Activated B cell treated with CpG ODN at 0.5 μM for 24 hours (primary cell): ENCODE measurements at places on chromosomes 4 and X. TPM values are rescaled to one million over a fixed set of nuclear protein-coding genes. Genes with fewer than 3 reads are reported as not detected.

- DNase-seq = no peak
Measured at GRCh38 chr4:2320152-2320551, 58.2 kb upstream of the MXD4 start.

Gene PLP2
- 97.2 and 111 TPM in 2 replicates for total RNA-seq

- DNase-seq = no peak
Measured at GRCh38 chrX:45479835-45480422, 279.3 kb upstream of the DIPK2B start.

DNA sequence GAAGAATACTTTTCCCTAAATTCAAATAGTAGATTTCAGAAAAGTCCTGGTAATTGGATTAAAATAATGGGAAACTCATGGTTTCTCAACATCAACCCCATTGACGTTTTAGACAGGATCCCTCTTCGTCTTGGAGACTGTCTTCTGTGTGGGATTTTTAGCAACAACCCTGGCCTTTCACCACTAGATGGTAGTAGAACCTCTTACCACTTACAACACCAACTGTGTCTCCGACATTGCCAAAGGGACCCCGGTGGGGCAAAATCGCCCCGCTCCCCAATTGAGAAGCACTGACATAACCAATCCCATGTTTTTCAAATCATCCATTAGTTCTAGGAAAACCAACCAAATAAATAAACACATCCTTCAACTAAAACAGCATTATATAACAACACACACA, 16.9 kb upstream of the ANOS1 start:
- DNase-seq = no peak

DNA sequence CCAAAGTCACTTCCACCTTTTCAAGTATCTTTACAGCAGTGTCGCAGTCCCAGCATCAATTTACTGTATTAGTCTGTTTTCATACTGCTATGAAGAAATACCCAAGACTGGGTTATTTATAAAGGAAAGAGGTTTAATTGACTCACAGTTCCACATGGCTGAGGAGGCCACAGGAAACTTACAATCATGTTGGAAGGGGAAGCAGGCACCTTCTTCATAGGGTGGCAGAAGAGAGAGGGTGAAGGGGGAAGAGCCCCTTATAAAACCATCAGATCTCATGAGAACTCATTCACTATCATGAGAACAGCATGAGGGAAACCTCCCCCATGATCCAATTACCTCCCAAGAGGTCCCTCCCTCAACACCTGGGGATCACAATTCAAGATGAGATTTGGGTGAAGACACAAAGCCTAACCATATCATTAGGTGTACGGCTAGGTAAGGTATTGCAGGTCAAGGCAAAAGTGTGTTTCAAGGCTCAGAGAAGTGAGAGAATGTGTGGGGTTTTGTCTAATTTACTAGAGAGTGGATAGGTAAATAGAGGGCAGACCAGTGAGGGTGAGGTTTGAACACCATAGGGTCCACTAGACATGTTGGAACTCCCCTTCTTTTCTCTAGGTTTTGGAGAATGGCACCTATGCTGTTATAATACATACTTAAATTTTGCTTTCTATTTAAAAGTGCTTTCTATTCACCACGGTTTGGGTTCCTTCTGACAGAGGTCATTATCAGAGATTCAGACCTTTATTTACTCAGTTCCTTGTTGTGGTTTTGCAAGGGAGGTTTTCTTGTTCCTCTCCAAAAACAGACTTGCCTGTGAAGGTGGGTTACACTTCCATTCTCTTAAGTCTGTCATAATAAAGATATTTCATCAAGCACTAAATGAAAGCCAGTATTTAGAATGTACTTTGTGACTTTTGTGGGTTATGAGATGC, 186.6 kb downstream of the CPEB2 start:
- no peak for DNase-seq

- DNase-seq = no peak
Measured at GRCh38 chr4:78863254-78863869, 75.9 kb downstream of the PAQR3 start.

DNA sequence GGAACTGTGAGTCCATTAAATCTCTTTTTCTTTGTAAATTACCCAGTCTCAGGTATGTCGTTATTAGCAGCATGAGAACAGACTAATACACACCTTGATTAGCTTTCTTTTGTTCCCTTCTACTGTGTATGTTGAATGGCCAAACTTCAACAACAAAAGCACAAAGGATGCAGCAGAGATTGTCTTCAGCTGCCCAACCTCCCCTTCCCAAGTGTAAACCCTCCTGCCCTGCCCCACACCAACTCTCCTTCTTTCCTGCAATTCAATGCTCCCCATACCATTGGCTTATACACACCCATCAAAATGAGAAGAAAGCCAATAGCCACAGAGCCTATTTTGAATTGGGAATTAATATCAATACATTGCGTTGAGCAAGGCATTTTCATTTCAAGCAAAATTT, 27.8 kb downstream of the ANOS1 start:
- no peak for DNase-seq

GRCh38 chr4:10080589-10081217, 35.9 kb downstream of the WDR1 start:
- no peak for DNase-seq

DNA sequence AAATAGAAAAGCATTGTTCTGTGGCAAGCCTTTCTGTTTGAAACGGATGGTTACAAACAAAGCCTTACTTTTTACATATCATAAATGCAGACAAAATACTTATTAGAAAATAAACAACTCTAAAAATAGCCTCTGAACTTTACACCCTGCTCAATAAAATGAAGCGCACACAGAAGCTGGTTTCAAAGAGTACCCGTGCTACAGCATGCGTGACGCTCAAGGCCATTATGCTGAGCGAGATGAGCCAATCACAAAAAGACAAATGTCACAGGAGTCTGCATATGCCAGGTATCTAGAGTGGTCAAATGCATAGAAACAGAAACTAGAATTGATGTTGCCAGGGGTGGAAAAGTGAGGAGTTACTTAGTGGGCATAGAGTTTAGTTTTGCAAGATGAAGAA, 326.5 kb upstream of the GATB start:
- DNase-seq = no peak

- no peak for DNase-seq
Measured at GRCh38 chrX:114800719-114801118, 216.7 kb downstream of the IL13RA2 start.

- no peak for DNase-seq
Measured at GRCh38 chrX:131725001-131725654, 181.3 kb downstream of the OR13H1 start.

Gene HSFX4
- total RNA-seq = not detected in 2 replicates

GRCh38 chrX:13689741-13690211, 848 bp downstream of the RAB9A start:
- DNase-seq = no peak

Gene AMBN
- not detected in 2 replicates for total RNA-seq

Gene SPANXC
- total RNA-seq = not detected in 2 replicates

- no peak for DNase-seq
Measured at GRCh38 chr4:76688619-76689144, 209.3 kb downstream of the SOWAHB start.

GRCh38 chr4:136706942-136707341, 825.4 kb downstream of the PCDH18 start:
- DNase-seq = no peak

- DNase-seq = no peak
Measured at GRCh38 chr4:168981460-168981859, 28.6 kb downstream of the CBR4 start.

DNA sequence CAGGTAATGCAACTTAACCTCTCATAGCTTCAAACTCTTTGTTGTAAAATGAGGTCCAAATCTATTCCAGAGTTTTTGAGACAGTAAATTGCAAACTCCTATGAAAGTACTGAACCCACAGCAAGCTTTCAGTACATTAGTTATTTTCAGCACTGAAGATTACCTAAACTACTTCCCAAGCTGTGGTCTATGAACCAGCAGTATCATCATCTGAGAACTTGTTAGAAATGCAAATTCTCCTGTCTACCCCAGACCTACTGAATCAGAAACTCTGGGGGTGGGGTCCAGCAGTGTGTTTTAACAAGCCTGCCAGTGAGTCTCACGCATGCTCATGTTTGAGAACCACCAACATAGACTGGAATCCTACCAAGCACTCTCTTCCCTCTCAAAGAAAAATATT, 5.7 kb upstream of the CASP6 start:
- DNase-seq = no peak

GRCh38 chr4:25457053-25457715, 80.1 kb downstream of the ANAPC4 start:
- DNase-seq = no peak

Gene AGA
- 27.7 and 31.1 TPM in 2 replicates for total RNA-seq

GRCh38 chr4:153332936-153333335, 11.6 kb upstream of the MND1 start:
- no peak for DNase-seq

Gene GLOD5
- total RNA-seq = not detected in 2 replicates

Gene PLP1
- not detected in 2 replicates for total RNA-seq

DNA sequence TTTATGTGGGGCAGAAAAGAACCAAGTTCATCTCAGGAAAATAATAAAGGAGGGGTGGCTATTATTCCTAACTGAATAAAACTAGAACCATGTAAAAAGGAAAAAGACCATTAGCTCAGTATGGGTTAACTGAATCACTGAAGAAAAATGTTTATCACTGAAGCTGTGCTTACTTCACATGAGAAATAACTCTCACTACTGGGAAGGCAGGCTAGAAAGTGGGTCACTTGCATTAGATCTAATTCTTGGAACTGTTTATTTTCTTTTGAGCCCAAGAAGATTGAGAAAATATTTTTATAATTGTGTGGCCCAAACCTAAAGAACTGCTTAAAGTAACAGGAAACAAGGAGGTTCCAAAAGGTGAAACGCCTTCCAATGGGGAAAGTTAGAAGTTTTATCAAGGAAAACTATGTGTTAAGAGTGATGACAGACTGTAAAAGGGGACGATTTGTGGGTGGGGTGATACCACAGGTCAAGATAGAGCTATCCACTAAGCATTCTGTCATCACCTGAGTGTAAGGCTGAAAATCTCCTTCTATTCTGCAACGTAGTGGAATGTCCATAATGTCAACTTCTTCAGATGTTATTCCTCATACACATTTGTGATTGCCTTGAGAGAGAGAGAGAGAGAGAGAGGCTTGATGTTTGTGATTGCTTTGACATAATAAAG, 1083.5 kb downstream of the PCDH7 start:
- DNase-seq = no peak

GRCh38 chr4:78237360-78237759, 180.2 kb downstream of the FRAS1 start:
- DNase-seq = no peak

DNA sequence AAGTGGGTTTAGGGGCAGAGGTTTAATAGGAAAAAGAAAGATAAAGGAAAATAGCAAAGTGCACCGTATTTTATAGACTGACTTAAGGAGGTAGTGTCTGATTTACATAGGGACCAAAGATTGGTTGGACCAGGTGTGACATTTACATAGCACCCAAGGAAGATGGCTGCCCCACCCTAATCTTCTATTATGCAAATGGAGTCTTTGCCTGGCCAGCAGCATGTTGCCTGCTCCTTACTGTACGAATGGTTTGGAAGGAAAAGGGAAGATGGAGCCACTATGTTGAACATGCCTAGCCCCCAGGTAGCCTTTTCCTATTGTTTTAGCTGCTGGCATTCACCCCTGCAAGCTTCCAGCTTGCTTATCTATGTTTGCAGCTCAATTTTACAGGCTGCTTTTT, 146.2 kb upstream of the PDE5A start:
- DNase-seq = no peak

DNA sequence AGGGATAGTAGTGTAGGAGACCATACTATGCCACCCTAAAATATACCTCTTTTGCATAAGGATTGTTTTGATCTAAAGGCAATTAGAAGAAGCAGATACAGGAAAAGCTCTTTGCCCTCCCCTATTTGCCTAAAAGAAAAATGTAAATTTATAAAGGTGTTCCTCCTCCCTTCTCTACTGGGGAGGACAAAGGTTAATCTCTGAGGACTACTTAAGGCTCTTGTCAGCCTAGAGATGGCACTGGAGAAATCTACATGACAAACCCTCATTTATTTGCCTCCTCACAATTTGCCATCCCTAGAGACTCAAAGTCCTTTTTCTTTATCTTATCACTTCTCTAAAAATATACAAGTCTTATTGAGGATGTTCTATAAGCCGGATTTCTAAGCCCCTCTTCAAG, 1021.8 kb downstream of the STPG2 start:
- DNase-seq = no peak

- DNase-seq = no peak
Measured at GRCh38 chrX:151004085-151004484, 20.9 kb downstream of the HMGB3 start.

GRCh38 chr4:129264008-129264657, 168.2 kb downstream of the C4orf33 start:
- no peak for DNase-seq

GRCh38 chr4:122099896-122100295, 52.2 kb upstream of the BLTP1 start:
- no peak for DNase-seq

DNA sequence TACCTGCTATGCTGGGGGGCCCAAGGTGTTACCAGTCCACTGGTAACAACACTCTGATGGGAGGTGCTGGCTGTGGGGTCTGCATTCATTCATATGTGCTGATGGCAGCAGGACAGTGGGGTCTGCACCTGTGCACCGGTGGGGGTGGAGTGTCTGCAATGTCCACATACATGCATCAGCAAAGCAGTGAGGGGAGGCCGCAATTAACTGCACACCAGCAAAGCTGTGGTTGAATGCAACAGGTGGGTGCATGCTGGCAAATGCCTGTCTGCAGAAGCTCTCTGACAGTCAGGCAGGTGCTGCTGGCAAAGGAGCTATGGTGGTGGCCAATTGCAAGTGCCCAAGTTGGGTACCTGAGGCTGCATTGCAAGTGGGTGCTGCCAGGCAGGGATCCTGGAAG, 426.5 kb upstream of the FMR1 start:
- DNase-seq = no peak

Gene NEUROG2
- total RNA-seq = not detected in 2 replicates

DNA sequence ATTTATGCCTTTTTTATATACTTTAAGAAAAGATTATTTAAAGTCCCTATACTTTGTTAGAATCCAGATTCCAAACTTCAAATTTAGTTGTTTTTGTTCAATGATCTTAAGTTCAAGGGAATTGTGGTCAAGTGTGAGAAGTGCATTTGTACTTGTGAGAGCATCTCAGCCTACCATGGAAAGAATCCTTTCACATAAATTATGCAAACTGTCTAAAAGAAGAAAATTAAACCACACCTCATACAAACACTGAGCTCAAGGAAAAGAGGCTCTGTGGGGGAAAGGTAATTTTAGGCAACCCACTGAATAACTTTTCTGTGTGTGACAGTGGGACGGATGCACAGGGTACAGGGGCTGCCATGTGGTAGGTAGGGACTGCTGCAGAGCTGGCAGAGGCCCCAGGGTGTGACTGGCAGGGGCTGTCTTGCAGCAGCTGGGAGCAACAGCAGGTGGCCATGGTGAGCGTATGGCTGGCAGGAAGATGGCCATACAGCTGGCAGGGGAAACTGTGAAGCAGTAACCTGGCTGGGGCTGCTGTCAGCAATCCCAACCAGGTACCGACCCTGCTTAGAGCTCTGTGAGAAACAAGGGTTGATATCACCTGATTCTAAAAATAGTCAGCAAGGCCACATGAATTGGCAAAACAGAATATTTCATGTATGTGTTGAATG, 130.6 kb downstream of the UGT8 start:
- no peak for DNase-seq
